ENCODE measurements at places on chromosomes 3 and 15. TPM values are rescaled to one million over a fixed set of nuclear protein-coding genes. Genes with fewer than 3 reads are reported as not detected.

GHSR gene
- total RNA-seq = 0.99 TPM

GRCh38 chr3:178483704-178484103 lies 52.5 kb upstream of the KCNMB2 start:
- DNase-seq = no peak

DNA sequence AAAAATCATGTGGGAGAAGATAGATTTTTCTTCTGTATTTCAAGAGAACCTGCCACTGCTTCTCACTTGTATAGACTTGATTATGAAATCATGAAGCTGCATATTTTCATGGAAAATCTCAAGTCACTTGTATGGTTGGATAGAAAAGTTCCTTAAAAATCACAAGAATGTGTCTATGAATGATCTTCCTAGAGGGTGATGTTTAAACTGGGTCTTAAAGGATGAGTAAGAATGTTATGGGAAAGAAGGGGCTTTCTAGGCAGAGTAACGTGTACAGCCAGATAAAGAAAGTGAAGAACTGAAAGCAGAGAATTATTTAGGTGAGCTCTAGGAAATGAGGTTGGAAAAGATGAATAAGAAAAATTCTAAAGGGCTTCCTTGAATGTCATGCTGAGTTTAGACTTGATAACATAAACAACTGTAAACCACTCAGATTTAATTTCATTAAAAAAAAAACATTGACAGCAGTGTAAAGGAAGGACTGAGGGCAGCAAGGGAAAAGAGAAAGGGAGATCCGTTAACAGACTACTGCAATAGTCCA lies 5.0 kb downstream of the CD47 start:
- no peak for DNase-seq

- no peak for DNase-seq
Observed at GRCh38 chr15:76006136-76006778, 6.0 kb downstream of the NRG4 start.

- DNase-seq = no peak
Observed at GRCh38 chr3:142618917-142619461, 22.8 kb downstream of the PLS1 start.

All from sigmoid colon (tissue), 7 donors.